Left colon (tissue), 2 donors: ENCODE measurements at places on chromosomes 11 and 22. TPM values are rescaled to one million over a fixed set of nuclear protein-coding genes. Genes with fewer than 3 reads are reported as not detected.

TSKU gene
- 42.6 TPM for total RNA-seq

DDX25 gene
- total RNA-seq = 0.27 TPM

SCUBE1 gene
- total RNA-seq = 3.8 TPM

TBX10 gene
- 12.9 TPM for total RNA-seq

OR5A2 gene
- not detected for total RNA-seq

TRABD gene
- 46.4 TPM for total RNA-seq

OR51B2 gene
- total RNA-seq = not detected

KDM4D gene
- total RNA-seq = 0.55 TPM

CXCR5 gene
- total RNA-seq = 0.12 TPM

MMP12 gene
- 10.9 TPM for total RNA-seq

CAVIN3 gene
- total RNA-seq = 22.4 TPM

ANO9 gene
- total RNA-seq = 141 TPM

MFRP gene
- not detected for total RNA-seq

LRP5 gene
- 86.8 TPM for total RNA-seq

DNA sequence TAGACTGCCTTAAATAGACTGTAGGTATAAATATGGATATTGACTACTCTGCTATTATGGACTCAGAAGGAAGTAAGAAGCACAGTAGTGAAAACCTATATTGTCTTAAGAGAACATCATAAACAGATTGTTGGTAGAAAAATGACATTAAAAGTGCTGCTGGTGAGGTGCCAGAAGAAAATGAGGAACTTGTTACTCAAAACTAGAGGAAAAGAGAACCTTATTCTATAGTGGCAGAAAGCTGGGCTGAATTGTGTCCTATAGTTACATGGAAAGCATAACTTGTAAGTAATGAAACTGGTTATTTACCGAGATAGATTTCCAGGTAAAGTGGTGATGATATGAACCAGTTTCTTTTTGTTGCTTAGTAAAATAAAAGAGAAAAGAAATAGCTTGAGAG is 109.7 kb upstream of the CTSC start:
- DNase-seq = no peak

DNA sequence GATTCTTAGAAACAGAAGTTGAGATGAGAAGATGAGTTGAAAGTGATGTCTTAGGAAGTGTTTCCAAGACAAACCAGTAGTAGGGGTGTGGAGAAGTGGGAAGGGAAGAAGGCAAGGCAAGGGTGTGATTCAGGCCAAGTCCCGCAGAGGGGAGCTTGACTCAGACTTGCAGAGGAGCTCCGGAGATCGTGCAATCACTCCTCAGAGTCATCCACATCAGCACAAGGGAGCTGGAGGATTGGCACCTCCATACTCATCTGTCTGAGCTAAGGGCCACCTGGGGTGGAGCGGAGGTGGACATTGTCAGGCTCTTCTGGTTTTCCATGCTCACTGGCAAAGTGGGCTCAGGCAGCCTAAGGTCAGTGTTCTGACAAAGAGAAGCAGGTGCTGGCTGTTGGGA is 44.4 kb downstream of the CHRDL2 start:
- DNase-seq = no peak

GRCh38 chr11:5620651-5621521 is 3.9 kb upstream of the TRIM34 start:
- peak; percentile 42 for DNase-seq

DNA sequence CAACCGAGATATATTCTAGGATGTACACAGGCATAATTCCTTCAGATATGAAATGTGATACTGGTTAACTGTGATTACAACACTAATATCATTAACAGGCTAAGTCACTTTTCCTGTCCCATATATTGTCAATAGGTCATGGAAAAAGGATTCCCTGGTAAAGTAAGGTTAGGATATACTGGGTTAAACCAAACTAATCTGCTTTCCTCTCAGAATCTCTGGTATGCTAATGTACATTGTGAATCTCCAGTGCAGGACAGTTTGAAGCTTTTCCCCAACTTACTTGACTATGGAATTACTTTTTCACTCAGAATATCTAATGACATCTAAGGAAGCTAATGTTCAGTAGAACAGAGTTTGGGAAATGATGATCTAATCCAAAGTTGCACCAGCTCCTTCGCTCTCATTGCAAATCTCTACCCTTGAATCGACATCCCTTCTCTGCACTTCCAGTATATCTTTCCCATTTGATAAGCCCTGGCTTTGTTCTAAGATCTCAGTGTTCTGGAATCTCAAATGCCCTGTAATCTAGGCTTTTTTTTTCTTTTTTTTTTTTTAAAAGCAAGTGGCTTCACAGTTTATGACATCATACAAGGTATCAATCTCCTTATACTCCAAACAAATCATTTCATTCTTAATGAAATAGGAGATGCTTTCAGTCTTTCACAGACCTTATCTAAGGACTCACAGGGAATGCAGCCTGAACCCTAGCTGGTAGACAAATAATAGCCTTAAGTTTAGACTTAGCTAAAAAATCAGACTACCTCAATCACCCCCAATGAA is 43.8 kb downstream of the COPB1 start:
- no peak for DNase-seq

GRCh38 chr11:18322818-18323570 is 627 bp downstream of the GTF2H1 start:
- no peak for DNase-seq

DNA sequence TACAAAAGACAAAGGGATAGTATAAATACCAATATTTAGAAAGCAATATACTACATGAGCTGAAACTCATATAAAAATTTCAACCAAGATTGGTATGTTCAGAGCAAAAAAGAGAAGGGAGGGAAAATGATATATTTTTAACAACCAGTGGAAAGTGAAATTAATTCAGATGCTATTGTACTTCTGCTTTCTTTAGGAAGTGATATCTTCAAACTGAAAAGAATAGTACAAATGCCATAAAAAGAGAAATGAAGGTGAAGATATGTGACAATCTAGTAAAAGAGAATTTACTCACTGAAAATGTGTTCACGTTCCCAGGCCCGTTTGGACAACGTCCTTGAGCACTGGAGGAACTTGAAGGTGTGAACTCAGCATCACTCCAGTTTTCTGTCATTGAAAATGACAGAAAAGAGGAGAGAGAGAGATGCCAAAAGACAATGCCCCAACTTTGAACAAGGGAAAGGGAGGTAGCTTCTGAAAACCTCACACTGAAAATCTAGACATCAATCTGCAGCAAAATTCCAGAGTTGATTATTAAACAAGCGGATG is 47.5 kb downstream of the SC5D start:
- no peak for DNase-seq

GRCh38 chr22:37549704-37550059 is 10.6 kb upstream of the CDC42EP1 start:
- DNase-seq = no peak

GRCh38 chr11:88169881-88170280 is 5.4 kb downstream of the RAB38 start:
- DNase-seq = no peak

- DNase-seq = peak; percentile 50
These were observed 48.3 kb downstream of the FAM83F start for GRCh38 chr22:40043081-40043480.

GRCh38 chr11:44308256-44308922 is 1.6 kb downstream of the ALX4 start:
- DNase-seq = no peak

DNA sequence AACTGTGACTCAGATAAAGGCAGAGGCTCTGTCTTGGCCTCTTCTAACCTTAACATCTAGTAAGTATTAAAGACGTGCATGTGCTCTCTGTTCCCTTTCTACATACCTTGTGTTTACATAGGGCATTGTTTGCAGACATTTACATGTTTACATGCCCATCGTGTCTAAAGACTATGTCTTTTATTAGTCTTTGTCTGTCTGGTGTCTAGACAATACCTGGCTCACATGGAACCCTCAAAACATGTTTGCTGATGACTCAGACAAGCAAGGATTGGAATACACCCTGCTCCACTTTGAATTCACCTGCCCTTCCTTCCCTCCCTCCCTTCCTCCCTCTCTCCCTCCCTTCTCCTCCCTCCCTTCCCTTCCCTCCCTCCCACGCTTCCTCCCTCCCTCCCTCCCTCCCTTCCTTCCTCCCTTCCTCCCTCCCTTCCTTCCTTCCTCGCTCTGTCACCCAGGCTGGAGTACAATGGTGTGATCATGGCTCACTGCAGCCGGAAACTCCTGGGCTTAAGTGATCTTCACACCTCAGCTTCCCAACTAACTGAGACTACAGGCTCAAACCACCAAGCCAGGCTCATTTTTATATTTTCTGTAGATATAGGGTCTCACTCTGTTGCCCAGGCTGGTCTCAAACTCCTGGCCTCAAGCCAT is 23.7 kb upstream of the SORL1-AS1 start:
- no peak for DNase-seq

- no peak for DNase-seq
These were observed 43.5 kb downstream of the DBX1 start for GRCh38 chr11:20116825-20117224.

GRCh38 chr11:10243896-10244575 is 50.0 kb downstream of the SBF2 start:
- no peak for DNase-seq

- no peak for DNase-seq
These were observed 32.6 kb downstream of the PRDM11 start for GRCh38 chr11:45178890-45179671.

DNA sequence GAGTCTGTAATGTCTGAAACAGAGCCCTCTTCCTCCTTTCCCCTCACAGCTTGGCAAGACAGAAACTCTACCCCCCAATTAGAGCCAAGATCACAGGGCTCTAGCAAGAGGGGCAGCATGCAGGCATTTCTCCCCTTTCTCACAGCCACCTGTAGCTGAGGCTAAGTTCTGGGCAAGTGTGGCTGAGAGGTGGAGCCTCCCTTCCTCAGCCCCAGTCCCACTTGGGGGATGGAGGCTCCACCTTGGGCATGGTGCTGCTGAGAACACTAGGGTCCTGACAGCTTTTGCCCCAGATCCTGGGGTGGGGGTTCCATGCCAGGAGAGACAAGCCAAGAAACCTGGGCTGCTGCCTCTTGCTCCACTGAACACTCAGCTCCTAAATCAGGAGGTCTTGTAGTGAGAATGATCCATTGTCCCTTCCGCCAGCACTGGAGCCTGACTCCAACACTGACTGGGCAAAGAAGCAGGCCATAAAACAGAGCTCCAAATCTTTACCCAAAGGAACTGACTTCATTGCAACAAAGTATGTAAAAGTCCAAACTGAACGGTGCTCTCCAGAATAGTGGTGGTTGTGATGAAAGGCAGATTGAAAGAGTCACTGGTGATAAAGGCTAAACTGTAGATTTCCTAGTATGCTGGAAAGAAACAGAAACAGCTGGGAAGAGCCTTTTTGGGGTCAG is 25.6 kb downstream of the NARS2 start:
- DNase-seq = no peak

- DNase-seq = no peak
These were observed 568 bp upstream of the BIK start for GRCh38 chr22:43109921-43110443.

- DNase-seq = no peak
These were observed 2.9 kb downstream of the MYO7A start for GRCh38 chr11:77130763-77131513.

- DNase-seq = no peak
These were observed 86.9 kb downstream of the CCDC34 start for GRCh38 chr11:27276141-27276540.

GRCh38 chr22:24871611-24872205 is 65.7 kb downstream of the SGSM1 start:
- no peak for DNase-seq

DNA sequence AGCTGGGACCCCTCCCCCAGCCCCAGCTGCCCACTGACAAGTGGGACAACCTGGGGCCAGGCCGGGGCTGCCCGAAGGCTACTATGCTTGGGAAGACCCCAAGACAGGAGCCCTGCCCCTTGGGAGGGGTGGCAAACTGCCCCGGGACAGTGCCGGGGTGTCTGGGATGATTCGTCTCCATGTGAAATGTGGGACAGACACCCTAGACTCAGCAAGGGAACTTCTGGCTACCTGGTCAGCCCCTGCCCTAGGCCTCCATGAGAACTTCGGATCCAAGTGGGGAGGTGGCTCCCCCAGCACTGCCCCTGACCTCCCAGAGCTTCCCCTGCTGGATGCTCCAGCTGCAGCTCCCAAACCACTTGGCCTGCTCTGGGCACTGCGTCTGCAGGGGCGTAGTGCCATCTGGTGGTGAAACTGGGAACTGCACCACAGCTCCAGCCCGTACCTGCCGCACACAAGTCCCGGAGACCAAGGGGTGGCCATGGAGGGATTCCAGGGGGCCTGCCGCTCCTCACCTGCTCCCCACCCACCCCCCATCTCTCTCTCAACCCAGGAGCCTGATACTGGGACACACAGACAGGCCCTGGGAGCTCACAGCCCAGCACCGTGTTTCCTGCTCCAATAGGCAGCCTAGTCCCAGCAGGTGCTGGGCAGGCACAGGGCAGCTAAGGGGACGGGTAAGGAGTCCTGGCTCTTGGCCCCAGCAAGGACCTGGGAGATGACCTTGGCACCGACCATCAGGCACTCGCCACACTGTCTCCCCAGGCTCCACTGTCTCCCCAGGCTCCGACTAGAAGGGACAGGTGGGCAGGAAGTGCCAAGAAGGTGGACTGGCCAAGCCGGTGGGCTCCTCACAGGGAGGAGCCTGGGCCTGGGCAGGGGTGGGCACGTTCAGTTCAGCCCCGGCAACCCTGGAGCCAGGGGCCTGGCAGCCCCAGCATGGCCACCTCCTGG is 194.1 kb downstream of the IGLL1 start:
- DNase-seq = peak; percentile 59

DNA sequence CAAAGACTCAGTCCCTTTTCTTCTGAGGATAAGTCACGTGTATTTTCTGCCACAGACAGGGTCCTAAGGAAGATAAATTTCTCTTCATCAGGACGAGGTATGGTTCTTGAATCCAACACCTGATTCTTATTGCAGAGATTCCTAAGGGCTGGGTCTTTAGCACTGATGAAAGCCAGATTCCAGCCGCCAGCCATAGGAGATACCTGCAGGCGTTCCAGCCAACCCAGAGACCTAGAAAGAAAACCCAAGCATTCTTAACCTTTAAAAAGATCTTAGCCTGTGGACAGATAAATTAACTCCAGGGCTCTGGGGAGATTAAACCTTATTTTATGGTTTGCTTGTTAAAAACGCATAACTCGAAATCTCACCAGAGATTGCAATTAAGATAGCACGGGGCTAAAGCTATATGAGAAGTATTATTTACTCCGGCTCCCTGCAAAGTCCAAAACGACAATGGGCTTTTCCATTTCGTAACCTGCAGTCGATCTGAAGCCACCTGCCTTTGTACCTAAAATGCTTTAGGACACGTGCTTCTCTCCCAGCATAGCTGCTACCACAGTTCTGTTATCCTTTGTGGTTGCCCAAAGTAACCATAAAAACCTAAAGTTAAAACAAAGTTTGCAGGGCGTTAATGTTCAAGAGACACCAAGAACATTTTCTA is 104.5 kb downstream of the NXPE2 start:
- no peak for DNase-seq

- no peak for DNase-seq
These were observed at the start of gene TMPRSS13 for GRCh38 chr11:117929142-117929915. TMPRSS13 (minus strand) TSS chr11:117929402; CDS start chr11:117929307, 95 bp downstream.

- peak; percentile 10 for DNase-seq
These were observed 7.8 kb downstream of the SSH3 start for GRCh38 chr11:67311051-67311555.

- DNase-seq = no peak
These were observed 6.5 kb upstream of the MFNG start for GRCh38 chr22:37492428-37493344.
